ENCODE measurements at places on chromosomes 2 and 18.

DNA sequence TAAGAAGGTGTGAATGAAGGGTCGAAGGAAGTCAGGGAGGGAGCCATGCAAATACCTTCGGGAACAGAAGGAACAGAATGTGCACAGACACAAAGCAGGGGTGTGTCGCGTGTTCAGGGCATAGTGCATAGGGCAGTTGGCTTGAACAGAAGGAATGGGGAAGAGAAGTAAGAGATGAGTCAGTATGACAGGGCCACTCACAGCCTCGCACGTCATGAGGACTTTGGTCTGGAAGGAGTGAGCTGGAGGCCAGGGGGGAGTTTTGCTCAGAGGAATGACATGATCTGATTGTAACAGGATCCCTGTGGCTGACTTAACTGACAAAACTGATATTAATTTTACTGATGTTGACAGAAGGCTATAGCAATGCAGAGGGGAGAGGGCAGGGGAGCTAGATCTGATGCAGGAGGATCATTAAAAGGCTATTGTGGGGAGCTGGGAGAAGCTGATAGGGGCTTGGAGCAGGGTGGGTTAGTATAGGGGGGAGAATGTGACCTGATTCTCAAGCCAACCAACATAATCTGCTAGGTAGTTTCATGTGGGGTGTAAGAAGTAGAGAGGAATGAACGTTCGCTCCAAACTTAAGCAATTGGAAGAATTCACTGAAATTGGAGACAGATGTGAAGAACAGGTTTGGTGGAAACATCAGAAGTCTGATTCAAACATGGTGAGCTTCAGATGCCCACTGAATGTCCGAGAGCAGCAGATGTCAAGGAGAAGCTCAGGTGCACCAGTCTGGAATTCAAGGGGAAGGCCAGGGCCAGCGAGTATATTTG lies 60.4 kb upstream of the COPS8 start:
- H3K4me3 ChIP-seq = no peak overlapping the region
- H3K4me1 ChIP-seq = peaks cover 4% of the 10 kb centered on the region
- no peaks in the 10 kb centered on the region for H3K36me3 ChIP-seq
- H3K27ac ChIP-seq = no peak overlapping the region
- H3K27me3 ChIP-seq = no peaks in the 10 kb centered on the region

DNA sequence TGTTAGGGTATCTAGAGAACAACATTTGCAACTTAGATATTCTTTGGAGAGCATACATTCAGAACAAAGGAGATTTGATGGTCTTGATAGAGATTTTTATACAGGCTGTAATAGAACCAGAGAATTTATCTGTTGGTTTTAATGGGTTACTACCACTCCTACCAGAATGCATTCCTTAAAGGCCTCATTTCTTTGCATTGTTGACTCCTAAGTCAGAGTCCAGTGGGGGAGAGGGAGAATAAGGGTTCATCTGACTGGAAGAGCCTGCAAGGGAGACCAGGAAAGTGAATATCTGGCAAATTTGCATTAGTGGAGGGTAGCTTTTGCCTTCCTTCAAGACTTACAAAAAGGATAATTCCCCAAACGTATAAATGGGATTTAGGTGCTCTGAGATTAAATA lies 29.7 kb downstream of the AGPS start:
- H3K36me3 ChIP-seq = no peaks in the 10 kb centered on the region
- H3K27ac ChIP-seq = no peak overlapping the region
- no peak overlapping the region for H3K4me3 ChIP-seq
- H3K27me3 ChIP-seq = no peaks in the 10 kb centered on the region

- no peak for DNase-seq
- no peak overlapping the region for H3K27ac ChIP-seq
- no peak overlapping the region for H3K4me3 ChIP-seq
- H3K4me1 ChIP-seq = peaks cover 6% of the 10 kb centered on the region
- H3K27me3 ChIP-seq = no peaks in the 10 kb centered on the region
Observed at GRCh38 chr18:13918898-13919297, 3.6 kb upstream of the MC2R start.

DNA sequence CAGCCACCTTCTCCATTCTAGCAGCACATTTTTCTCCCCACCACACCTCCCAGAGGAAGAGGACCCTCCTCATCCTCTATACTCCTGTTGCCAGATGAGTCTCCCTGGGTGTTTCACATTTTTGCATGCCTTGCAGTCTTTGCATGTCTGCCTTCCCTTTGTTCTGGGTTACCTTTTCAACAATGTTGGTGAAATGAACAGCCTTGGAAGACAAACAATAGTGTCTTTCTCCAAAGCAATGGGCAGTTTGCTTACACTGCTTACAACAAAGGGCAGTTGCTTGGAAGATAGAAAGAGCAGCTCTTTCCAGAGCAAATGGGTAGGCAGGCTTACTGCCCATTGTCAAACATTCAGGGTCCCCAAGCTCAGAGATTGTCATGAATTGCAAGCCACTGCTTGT lies 14.5 kb upstream of the SEH1L start:
- no peaks in the 10 kb centered on the region for H3K27me3 ChIP-seq
- H3K36me3 ChIP-seq = no peaks in the 10 kb centered on the region
- H3K27ac ChIP-seq = no peak overlapping the region
- no peak overlapping the region for H3K4me3 ChIP-seq

GRCh38 chr2:176269319-176270099 lies at the start of gene MTX2:
TSS of gene MTX2 (plus strand) at chr2:176269442. CDS start at chr2:176269630, 188 bp downstream.
- peaks cover 7% of the 10 kb centered on the region for H3K4me1 ChIP-seq
- peak within 1 kb of the TSS; percentile 93 for H3K4me3 ChIP-seq
- DNase-seq = peak; percentile 96
- no peaks in the 10 kb centered on the region for H3K27me3 ChIP-seq

DNA sequence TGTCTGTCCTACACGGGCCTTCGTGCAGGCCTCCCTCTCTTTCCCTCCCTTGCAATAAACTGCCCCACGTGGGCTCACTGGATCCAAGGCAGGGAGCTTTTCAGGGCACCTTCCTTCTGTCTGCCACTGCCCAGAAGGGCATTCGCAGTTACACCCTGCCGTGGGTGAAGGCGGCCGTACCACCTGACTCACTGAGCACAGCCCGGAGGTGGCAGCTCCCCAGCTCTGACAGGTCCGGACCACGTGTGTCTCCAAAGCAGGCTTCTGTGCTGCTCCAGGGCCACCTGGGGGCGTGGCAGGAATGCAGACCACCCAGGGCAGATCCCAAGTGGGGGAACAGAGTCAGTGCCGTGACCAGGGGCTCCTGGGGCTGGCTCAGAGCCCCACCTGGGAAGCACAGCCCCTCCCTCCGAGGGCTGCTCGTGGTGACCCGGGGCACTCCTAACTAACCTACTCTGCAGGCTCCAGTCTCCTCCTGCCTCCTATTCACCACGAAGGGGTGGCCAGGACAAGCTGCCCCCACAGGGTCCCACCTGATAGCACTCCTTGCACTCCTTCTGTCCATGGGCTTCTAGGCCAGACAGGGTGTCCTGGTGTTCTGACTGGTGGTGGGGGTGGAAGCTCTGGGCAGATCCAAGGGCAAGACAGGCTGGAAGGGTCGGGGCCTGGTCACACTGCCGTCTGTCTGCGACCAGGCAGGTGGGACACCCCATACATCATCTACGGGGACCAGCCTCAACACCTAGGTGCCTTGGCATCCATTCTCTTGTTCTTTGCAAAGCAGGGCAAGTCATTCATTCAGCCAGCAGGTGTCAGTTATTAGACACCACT lies 9.7 kb downstream of the SNED1 start:
- H3K27me3 ChIP-seq = no peaks in the 10 kb centered on the region
- no peak overlapping the region for H3K4me3 ChIP-seq
- no peaks in the 10 kb centered on the region for H3K36me3 ChIP-seq
- no peak overlapping the region for H3K27ac ChIP-seq
- peaks cover 24% of the 10 kb centered on the region for H3K4me1 ChIP-seq
- no peak for DNase-seq

DNA sequence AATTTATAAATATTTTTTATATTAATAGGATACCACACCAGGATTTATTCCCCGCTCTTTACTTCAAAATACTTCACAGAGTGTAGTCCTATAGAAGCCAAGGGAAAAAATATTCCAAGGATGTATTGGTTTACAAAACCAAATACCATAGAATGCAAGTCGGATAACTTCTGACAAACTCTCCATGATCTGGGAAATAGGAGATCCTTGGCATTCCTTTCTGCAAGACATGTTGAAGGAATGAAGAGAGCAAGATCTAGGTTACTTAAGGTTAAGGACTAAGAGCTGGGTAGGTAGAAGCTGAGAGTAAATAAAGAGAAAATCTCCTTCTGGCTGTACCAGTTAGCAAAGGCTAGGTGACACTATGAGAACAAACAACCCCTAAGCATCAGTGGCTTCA lies 141.2 kb downstream of the LRATD1 start:
- DNase-seq = no peak
- no peak overlapping the region for H3K27ac ChIP-seq
- H3K4me3 ChIP-seq = no peak overlapping the region
- no peaks in the 10 kb centered on the region for H3K4me1 ChIP-seq
- H3K36me3 ChIP-seq = no peaks in the 10 kb centered on the region

DNA sequence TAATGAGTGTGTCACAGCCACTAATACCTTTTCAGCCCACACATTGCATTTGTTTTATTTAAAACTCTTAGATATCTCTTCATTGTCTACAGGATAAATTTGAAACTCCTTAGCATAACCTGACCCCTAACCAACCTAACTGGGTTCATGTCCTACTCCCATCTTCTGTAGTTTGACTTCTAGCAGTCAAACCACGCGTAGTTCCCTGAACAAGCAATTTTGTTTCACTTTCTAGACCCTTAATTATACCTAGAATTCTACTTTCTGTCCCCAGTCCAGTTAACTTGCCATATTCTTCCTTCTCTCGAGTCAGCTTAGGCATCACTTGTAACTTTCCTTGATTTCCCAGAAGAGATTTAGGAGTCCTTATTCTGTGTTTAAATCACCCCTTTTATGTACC lies 55.1 kb downstream of the RBBP8 start:
- H3K4me3 ChIP-seq = no peak overlapping the region
- no peaks in the 10 kb centered on the region for H3K4me1 ChIP-seq
- no peak overlapping the region for H3K27ac ChIP-seq

DNA sequence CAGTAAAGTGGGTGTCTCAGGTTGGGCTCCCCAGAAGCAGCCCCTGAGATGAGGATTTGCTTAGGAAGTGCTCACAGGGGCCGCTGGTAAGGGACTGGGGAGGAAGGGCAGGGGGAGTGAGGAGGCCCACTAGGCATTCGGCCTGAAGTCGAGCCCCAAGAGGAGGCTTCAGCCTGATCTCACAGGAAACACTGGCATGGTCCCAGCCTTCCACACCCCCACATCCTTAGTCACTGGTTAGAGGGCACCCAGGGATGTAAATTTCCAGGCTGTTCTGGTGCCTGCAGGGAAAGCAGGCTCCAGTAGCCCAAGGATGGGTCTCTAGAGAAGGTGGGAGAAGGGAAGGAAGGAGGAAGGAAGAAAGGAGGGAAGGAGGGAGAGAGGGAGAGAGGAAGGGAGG lies 22.4 kb upstream of the KCNK3 start:
- no peaks in the 10 kb centered on the region for H3K27me3 ChIP-seq
- no peaks in the 10 kb centered on the region for H3K4me1 ChIP-seq
- no peak overlapping the region for H3K27ac ChIP-seq
- no peaks in the 10 kb centered on the region for H3K36me3 ChIP-seq

- DNase-seq = no peak
- H3K27ac ChIP-seq = no peak overlapping the region
- no peak overlapping the region for H3K4me3 ChIP-seq
- H3K4me1 ChIP-seq = no peaks in the 10 kb centered on the region
Observed at GRCh38 chr18:55380589-55380988, 207.4 kb downstream of the TCF4 start.

- no peak overlapping the region for H3K4me3 ChIP-seq
- no peak overlapping the region for H3K27ac ChIP-seq
- DNase-seq = no peak
- no peaks in the 10 kb centered on the region for H3K36me3 ChIP-seq
Observed at GRCh38 chr2:68390114-68390513, 25.0 kb downstream of the PLEK start.

DNA sequence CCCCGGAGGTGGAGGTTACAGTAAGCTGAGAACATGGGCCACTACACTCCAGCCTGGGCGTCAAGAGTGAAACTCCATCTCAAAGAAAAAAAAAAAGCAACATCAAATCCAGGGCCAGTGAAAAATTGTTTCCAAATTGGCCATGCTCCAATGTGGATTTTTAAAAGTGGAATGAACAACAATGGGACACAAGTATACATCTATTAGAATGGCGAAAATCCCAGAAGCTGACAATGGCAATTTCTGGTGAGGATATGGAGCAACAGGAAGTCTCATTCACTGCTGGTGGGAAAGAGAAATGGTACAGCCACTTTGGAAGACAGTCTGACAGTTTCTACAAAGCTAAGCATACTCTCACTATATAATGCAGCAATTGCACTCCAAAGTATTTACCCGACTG lies 161.4 kb downstream of the UXS1 start:
- DNase-seq = no peak
- no peak overlapping the region for H3K27ac ChIP-seq
- H3K4me1 ChIP-seq = peaks cover 18% of the 10 kb centered on the region
- no peak overlapping the region for H3K4me3 ChIP-seq
- H3K27me3 ChIP-seq = no peaks in the 10 kb centered on the region
- no peaks in the 10 kb centered on the region for H3K36me3 ChIP-seq

DNA sequence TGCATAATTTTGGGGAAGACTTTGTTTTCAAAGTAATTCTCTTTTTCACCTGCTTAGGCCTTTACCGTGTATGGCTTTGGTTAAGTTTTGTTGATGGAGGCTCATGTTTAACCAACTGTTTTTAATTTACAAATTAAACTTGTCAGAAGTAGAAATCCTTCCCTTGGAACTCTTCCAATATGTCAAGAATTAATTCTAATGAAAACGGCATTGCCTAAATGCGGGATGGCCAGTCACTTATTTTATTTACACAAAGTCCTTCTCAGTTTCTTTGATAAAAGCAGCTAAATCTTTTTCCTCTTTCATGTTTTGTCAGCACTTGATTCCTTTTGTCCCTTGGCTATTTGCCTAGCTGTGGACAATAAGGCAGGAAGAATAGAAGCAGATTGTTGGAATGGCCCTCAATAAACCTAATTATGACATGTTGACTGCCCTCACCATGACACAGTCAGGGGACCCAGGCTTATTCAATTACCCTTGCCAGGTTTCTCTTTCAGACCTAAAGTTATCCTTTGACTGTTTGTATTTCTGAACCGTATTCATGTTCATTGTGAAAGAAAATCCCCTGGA lies 26.3 kb downstream of the PAX3 start:
- no peak overlapping the region for H3K4me3 ChIP-seq
- H3K27ac ChIP-seq = no peak overlapping the region
- H3K27me3 ChIP-seq = no peaks in the 10 kb centered on the region
- H3K4me1 ChIP-seq = no peaks in the 10 kb centered on the region
- no peak for DNase-seq

DNA sequence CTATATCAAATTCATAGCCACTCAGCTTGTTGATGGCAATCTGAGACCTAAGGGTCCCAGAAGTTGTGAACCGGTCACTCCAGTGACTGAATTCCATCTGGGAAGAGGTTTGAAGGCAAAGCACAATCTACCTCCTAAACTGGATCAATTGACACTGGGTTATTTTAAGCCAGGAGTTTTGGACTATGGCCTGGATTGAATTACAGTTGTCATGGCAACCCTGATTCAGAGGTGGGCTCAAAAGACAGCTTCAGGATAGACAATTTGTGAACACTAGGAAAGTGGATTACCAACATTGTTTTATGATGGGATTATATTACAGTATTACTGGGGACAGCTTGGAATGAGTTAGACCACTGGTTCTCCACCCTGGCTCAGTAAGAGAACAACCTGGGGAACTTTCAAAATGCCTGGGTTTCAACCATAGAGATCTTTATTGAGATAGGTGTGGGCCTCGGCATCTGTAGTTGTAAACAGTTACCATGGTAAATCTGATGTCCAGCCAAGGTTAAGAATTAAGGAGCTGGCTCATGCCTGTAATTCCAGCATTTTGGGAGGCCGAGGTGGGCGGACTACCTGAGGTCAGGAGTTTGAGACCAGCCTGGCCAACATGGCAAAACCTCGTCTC lies 58.8 kb downstream of the MFSD6 start:
- H3K36me3 ChIP-seq = no peaks in the 10 kb centered on the region
- H3K4me1 ChIP-seq = peaks cover 26% of the 10 kb centered on the region
- no peak for DNase-seq
- peak overlapping the region; percentile 91 for H3K27ac ChIP-seq
- no peak overlapping the region for H3K4me3 ChIP-seq
- H3K27me3 ChIP-seq = no peaks in the 10 kb centered on the region

All from upper lobe of left lung (tissue), 6 donors.